ENCODE measurements at places on chromosomes 6 and 20. TPM values are rescaled to one million over a fixed set of nuclear protein-coding genes. Genes with fewer than 3 reads are reported as not detected.

Gene PLCB4
- total RNA-seq: not detected

DNA sequence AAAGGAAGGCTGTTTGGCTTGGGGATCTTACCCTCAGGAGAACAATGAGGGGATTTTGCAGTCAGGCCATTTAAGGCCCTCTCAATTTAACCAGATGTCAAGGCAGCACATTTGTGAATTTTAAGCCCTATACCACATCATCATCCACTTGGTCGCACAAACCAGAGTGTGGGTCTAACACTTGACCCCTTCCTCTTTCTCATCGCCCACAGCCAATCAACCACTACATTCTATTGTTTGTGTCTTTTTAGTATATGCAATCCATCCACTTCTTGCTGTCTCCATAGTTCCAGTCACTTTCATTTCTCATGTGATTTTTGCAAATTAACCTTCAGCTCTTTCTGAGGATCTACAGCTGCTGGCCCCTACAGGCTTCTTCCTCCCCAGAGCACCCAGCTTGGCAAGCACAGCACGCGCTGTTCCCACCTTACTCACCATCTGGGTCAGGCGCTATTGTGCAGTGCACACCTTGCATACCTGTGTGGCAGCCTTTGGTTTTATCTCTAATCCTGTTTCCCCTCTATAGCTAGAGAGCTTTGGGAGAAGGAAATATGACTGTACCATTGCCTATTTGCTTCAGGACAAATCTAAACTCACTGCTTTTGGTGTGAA is 32.3 kb upstream of the CD83 start:
- no peak for DNase-seq

GRCh38 chr20:23456409-23456808 is 3.7 kb upstream of the CST11 start:
- no peak for DNase-seq

- no peak for DNase-seq
Measured at GRCh38 chr20:19832875-19833274, 74.8 kb downstream of the RIN2 start.

Gene CRISP3
- total RNA-seq: not detected

Gene SPATA25
- 0.59 TPM for total RNA-seq

- no peak for DNase-seq
Measured at GRCh38 chr6:50815436-50816114, 3.1 kb upstream of the TFAP2B start.

GRCh38 chr6:151442371-151442770 is 9.6 kb downstream of the RMND1 start:
- DNase-seq: no peak

- no peak for DNase-seq
Measured at GRCh38 chr6:163395122-163395830, 19.2 kb upstream of the QKI start.

Gene RNF39
- total RNA-seq: not detected

Gene LTB
- 270 TPM for total RNA-seq

DNA sequence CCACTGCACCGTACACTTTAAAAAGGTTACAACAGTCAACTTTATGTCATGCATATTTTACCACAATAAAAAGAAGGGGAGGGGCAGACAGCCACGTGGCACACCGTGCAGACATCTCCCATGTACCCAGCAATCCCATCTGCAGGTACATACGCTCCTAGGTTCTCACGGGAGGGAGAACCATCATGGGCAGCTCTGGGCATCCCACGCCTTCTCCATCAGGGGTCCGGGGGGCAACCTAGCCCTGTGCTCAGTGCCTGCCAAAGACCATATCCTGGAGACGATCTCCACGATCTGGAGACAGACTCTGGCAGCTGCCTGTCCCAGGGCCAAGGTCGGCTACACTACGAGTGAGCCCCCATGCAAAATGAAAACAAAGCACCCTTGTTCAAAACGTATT is 2.5 kb upstream of the BNIP5 start:
- no peak for DNase-seq

GRCh38 chr6:33061987-33062386 is 11.5 kb downstream of the HLA-DPA1 start:
- DNase-seq: no peak

- DNase-seq: no peak
Measured at GRCh38 chr6:139017227-139017626, 11.3 kb upstream of the ABRACL start.

GRCh38 chr6:147337921-147338320 is 133.7 kb downstream of the STXBP5 start:
- DNase-seq: no peak

Gene CD24
- 0.65 TPM for total RNA-seq

DNA sequence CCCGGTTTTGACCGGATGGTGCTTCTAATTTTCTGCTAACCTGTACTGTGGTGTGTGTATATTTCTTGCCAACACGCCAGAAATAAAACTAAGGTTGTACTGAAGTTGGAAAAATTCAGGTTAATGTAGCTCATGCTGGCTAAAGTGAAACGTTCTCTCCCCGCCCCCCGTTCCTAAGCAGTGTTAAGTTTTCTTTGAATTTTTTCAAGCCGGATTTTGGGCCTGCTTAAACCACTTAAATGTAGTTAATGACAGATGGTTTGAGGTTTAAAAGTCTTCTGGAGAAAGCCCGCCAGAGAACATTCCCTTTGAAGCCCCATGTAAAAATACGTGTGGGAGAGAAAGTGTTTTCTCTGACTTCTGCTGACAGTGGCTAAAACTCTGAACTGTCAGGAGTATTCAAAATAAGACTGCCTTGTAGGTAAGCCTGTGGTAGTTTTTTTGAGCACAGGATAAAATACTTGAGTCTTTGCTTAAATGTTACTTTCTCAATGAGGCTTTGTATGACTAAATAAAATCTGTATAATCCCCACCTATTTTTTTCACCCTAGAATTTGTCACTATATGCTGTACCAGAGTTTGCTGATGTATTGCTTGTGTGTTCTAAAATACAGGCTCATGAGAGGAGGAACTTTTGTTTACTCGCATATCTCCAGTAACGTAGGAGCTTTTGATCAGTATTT is 101.3 kb downstream of the OR2B2 start:
- no peak for DNase-seq

Gene SLC44A4
- 0.12 TPM for total RNA-seq

DNA sequence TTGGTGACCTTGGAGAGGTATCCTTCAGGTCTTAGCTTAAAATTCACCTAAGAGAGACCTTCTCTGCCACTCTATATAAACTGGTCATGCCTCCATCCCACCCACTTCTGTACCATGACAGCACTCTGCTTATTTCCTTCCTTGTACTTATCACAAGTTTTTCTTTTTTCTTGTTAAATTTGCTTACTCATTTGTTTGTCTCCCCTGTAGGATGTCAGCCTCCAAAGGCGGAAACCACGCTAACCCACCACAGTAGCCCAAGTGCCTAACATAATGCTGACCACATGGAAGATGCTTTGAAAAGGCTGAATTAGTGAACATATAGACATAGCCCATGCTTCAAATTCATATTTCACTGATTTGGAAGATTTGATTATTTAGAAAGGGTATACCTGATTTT is 5.4 kb downstream of the BMP6 start:
- no peak for DNase-seq

DNA sequence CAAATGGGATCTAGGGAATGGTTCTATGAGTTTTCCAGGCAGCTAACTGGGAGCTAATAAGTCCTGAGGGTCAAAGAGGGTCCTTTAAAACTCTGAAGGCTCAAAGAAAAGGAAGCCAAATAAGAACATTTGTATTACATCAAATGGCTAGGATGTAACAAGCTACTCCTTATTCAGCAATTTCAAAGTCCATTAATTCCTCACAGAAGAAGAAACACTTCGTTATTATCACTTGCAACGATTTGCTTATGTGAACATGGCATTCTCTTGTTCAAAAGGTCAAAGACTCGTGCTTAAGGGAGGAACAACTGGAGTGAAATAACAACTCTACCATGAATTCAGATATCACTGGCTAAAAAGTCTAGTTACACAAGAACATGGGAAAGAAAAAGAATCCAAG is 70.8 kb upstream of the FBXO30 start:
- DNase-seq: no peak

DNA sequence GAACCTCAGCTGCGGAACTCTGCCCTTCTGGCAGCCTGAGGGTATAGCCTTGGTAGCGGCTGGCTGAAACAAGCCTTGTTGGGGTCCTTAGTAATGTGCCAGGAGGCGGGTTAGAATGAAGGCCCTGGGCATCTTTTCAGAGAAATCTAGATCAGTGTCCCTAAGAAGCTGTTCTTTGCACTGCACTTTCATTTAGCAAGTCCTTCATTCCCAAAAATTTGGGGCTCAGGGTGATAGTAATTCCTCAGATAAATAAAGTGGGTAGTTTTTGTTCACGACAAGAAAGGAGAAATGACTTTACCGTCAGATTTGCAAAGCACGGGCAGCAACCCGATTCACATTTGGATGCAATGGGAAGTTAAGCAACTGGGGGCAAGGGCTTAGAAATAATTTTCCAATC is 3.2 kb downstream of the INSM1 start:
- DNase-seq: no peak

- DNase-seq: no peak
Measured at GRCh38 chr6:35596448-35597442, 84.0 kb upstream of the TULP1 start.

Gene ARFGEF3
- 0.22 TPM for total RNA-seq

- no peak for DNase-seq
Measured at GRCh38 chr6:131001111-131001736, 61.8 kb downstream of the EPB41L2 start.

GRCh38 chr6:7439228-7439627 is 49.6 kb downstream of the RIOK1 start:
- no peak for DNase-seq

DNA sequence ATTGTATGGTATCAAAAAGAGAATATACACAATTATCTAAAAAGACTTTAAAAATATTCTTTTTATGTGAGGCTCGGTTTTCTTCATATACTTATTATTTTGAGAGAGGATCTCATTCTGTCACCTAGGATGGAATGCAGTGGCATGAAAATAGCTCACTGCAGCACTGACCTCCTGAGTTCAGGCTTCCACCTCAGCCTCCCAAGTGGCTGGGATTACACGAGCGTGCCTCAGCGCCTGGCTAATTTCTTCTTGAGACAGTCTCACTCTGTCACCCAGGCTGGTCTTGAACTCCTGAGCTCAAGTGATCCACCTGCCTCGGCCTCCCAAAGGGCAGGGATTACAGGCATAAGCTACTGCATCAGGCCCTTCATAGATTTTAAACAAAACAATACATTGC is 10.7 kb downstream of the DEK start:
- DNase-seq: no peak

DNA sequence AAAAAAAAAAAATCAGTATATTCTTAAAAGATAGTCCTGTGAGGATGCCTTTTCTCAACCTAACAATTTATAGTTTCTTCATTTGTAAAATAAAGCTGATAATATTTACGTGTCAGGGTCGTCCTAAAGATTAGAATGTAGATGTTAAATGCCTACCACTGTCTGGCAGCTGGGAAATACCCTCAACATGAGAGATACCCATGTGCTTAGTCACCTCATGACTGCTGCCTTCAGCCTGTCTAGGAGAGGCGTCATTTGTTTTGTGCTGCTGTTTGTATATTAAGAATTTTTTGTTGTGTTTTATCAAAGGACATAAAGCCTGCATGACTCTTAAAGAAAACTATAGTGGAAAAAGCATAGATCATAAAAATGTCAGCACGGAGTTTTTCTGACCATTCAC is 9.5 kb downstream of the FAM120B start:
- DNase-seq: no peak

GRCh38 chr6:15264412-15264811 is 18.5 kb downstream of the JARID2 start:
- no peak for DNase-seq

DNA sequence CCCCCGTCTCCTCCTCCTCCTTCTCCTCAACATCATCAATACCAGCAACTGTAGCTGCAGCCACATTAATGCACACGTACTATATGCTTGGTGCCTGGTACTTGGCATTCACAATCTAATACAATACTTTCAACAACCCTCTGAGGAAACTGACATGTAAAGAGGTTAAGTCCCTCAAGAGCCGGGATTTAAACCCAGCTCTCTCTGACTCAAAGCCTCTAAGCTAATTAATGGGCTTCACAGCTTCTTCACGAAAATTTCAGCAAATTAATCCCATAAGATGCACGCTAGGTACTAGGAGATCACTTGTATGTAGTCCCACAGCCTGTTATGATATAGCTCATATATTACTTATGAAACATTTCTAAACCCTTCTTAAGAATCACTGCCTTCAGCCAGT is 73.1 kb upstream of the IPCEF1 start:
- DNase-seq: no peak

DNA sequence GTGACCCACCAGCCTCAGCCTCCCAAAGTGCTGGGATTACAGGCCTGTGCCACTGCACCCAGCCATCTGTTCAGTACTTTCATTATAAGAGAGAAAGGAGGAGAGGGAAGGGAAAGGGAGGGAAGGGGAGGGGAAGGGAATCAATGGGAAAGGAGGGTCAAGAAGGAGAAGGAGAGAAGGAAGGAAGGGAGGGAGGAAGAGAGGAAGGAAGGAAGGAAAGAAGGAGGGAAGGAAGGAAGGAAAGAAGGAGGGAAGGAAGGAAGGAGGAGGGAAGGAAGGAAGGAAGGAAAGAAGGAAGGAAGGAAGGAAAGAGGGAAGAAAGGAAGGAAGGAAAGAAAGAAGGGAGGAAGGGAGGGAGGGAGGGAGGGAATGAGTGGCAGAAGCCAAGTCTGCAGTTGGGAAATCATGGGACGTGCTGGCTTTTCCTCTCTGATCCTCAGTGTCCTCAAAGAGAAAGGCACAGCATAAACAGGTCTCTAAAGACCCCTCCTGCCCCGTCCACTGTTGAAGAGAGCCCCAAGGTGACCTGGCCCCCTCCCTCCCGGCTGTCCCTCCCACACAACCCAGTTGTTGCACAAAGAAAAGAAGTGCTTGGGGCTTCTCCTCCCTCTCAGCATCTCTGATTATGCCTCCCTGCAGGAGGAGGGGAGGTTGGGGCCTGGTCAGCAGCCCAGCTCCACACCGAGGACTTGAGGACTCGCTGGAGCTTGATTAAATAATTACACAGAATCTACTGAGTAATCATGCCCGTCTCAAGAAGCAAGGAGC is 69.1 kb upstream of the TOP1 start:
- no peak for DNase-seq

- no peak for DNase-seq
Measured at GRCh38 chr20:20251836-20252235, 116.1 kb upstream of the INSM1 start.

Gene FAM83C
- not detected for total RNA-seq

Gene EFCAB8
- total RNA-seq: 0.39 TPM

Gene TRIM38
- 25.3 TPM for total RNA-seq

DNA sequence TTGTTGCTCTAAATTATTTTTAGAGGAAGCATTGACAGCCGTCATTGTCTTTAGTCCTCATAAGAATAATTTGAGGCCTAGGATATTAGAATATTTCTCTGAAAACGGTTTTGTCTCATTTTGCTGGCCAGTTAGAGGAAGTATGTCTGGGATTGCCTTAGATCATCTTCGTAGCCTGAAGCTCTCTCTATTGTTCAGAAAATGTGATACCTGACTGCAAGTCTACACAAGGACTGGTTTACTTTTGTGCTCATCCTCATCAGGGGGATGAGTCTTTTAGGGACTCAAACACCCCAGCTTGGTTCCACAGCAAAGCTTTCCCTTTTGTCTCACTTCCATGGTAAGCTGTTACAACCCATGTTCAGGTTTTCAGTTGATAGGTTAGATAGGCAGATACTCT is 141.8 kb downstream of the FARS2 start:
- DNase-seq: no peak

GRCh38 chr6:41055149-41055548 is 2.1 kb downstream of the APOBEC2 start:
- DNase-seq: no peak

All from activated T-helper 1 cell treated with anti-CD3 and anti-CD28 coated beads, Interleukin-12 subunit alpha, Interleukin-12 subunit beta, Interleukin-2, Interleukin-4 antibody, amounts not matched to agents 30 ng/mL and 10 ng/mL and 1 ng/mL, durations not matched to agents 14 hours and 24 hours and 36 hours (primary cell).